ENCODE measurements at places on chromosomes 4 and X.

DNA sequence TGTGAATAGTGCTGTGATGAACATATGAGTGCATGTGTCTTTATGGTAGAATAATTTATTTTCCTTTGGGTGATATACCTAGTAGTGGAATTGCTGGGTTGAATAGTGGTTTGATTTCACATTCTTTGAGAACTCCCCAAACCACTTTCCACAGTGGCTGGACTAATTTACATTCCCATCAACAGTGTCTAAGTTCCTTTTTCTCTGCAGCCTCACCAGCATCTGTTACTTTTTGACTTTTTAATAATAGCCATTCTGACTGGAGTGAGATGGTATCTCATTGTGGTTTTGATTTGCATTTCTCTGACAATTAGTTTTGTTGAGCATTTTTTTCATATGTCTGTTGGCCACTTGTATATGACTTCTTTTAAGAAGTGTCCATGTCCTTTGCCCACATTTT is 29.1 kb downstream of the JADE3 start:
- DNase-seq = no peak

DNA sequence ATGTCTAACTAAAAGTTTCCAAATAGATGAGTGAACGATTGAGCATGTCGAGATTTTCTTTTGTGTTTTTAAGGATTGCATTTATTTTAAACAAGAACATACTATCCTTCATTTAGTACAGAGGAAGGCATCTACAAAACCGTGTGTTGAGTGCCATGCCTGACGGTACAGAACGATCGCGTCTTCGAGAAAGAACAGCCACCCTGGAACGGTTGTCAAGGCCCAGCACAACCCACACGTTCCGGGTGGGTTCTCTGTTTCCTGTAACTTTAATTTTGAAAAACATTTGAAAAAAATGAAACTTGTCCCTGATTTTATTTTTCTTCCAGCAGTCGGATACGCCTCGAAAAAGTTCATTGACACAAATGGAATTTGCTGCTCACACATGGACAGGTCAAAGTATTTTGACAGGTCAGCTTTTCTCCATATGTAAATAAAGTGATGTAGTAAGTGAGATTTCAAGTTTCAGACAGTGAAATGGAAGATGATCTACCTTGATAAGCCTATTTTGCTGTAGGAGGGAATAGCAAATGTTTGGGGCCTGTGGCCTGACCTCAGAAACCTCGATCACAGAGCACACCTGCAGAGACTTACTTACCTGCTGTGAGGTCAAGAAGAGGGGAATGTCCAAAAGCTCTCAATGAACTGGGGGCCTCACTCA is 24.4 kb upstream of the CYP4V2 start:
- no peak for DNase-seq

DNA sequence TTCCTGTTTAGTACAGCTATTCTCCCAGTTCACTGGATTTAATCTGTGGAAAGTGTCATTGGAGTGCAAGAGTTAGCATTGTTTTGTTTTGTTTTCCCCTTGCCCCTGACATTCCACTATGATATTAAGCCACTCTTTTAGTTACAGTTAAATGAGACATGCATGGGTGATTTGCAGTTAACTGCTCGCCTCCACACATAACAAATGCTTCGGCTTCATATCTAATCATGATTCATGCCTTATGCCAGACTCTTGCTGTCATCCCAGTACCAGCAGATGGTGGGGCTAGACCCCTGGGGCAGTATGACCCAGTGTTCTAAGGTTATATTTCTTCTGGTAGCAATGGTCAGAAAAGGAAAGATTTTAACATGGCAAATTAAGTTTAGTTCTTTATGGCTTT is 80.1 kb downstream of the RAP1GDS1 start:
- peak; percentile 71 for DNase-seq

DNA sequence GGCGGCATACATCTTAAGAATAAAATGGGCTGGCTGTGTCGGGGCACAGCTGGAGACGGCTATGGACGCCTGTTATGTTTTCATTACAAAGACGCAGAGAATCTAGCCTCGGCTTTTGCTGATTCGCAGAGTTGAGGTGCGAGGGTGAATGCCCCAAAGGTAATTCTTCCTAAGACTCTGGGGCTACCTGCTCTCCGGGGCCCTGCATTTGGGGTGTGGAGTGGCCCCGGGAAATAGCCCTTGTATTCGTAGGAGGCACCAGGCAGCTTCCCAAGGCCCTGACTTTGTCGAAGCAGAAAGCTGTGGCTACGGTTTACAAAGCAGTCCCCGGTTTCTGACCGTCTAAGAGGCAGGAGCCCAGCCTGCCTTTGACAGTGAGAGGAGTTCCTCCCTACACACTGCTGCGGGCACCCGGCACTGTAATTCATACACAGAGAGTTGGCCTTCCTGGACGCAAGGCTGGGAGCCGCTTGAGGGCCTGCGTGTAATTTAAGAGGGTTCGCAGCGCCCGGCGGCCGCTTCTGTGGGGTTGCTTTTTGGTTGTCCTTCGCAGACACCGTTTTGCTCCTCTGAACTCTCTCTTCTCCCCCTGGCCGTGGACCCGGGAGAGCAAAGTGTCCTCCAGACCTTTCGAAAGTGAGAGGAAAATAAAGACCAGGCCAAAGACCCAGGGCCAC is 1.9 kb downstream of the SHOX start:
- DNase-seq = no peak

DNA sequence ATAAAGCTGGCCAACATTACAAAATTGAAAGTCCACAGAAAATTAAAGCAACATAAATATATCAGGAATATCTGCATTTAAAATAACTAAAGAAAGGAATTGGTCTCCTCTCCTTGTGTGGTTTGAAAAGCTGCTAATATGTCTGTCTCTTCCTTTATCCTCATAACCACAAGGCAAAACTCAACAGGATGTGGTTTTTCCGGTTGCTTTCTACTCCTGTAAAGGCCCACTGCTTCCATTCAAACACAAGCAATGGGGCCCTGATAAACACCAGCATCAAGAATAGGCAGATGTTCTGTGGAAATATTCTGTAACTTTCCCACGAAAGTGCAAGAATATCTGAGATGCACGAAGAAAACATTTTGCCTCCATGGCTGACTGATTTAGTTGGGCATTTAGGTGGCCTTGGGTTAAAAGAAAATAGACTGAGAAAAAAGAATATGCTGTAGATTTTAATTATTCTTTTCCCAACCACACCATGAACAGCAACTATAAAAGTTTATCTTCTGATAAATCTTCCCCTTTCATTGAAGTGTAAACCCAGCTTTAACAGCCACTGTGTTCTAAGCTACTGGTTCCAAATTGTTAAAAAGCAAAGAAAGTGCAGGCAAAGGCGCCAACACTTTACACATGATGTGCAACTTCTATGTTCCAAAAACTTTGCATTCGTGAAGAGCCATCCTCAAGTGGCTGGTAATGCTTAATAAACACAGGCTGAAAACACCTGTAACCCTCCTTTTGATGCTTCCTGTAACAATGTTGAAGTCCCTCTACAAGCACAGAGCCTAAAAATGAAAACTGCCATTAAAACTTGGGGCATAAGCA is 50.5 kb upstream of the NDST3 start:
- no peak for DNase-seq

DNA sequence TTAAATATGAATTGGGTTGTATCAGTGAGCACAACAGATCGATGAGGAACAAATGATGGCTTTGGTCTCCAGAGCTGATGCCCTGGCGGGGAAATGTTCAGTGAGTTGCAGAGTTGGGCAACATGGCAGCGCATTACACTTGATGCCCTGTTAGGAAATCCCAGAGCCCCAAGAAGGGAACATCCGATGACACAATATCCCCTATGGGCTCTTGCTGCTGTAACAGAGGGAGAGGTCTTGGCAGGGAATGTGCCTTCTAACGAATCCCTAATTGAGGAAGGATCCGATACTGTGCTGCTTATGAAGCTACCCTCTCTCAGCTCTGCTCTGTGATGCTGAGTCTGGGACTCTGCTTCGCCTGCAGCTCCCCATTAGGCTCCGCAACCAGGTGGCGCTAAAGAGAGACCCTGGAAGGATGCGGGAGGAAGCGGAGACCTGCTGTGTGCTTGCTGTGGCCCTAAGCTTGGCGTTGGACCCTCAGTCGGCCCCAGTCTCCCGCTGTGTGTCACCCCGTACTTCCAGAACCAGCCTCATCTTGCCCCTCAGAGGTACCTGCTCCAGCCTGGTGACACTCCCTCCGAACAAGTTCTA is 38.9 kb downstream of the PDHA1 start:
- no peak for DNase-seq

- no peak for DNase-seq
Observed at GRCh38 chrX:139091066-139091465, 379.5 kb upstream of the FGF13 start.

DNA sequence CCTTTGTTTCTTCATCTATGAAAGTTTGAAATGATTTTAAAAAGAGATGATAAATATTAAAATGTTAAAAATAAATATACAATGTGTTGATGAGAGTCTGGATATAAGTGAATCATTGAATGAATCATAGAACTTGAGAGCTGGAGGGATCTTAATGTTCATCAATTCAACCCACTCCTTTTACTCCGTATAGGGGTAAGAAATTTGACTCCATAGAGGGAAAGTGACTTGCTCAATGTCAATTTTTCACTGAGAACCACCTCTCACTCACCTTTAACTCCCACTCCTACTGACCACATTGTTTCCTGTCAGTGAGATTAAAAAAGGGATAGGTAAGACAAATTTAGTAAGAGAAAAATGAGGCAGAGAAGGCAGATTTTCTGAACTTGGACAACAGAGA is 557.2 kb upstream of the GRIA3 start:
- no peak for DNase-seq

GRCh38 chr4:92477298-92477697 is 173.5 kb downstream of the GRID2 start:
- no peak for DNase-seq

- no peak for DNase-seq
Observed at GRCh38 chr4:26140150-26140898, 180.5 kb upstream of the RBPJ start.

- no peak for DNase-seq
Observed at GRCh38 chr4:82906469-82906868, 5.9 kb downstream of the THAP9 start.

GRCh38 chr4:4856071-4857000 is 3.1 kb upstream of the MSX1 start:
- DNase-seq = no peak

DNA sequence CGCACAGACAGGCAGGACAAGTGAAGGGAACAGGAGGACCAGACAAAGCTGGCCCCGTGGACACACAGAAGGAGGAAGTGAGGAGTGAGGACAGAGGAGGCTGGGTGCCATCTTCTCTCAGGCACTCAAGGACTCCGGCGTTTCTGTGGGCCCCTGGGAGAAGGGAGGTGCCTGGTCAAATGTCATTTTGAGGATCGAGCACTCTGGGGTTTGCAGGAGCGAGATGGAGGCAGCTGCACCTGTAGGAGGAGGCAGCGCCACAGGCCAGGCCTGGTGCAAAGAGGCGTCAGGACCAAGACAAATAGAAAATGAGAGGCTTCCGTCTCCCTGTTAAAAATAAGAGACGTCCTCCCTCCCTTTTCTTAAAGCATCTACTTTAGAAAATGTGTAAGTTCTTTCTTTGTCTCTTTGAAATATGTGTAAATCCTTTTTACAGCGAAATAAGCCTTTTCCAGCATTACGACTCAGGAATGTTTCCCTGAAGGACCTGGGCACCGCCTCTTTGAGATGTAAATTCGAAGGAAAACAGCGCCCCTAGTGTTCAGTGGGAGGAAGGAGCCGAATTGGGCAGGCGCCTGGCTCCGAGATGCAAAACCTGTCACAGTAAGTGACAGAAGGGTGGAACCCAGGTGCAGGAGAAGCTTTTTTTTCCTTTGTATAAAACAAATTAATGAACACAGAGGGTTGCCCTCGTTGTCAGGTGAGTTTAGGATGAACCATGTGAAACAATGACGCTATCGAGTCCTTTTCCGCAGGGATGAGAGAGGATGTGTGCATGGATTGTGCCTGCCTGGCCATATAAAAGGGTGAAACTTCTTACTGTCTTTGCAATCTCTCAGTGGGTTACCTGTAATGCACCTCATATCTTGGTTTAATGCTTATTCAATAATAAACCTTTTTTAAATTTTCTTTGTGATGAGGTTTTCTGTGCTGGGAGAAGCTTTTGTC is 1.4 kb upstream of the C4orf50 start:
- no peak for DNase-seq

DNA sequence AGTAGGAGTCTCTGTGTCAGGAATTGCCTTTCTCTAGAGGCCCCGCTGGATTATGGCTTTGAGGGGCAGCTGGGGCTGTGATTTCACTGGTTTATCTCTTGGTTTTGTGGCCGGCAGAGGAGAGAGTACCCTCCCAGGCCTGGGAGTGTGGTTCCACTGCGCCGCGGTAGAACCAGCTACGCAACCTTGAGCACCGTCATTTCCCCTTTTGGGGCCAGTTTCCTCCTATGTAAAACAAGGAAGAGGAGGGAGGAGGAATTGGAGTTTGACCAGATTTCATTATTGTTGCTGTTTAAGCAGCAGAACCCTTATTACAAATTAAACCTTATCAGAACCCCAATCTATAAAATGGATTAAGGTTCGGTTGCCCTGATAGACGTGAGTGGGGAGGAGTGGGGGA is 4.4 kb downstream of the SOX3 start:
- DNase-seq = no peak

- DNase-seq = no peak
Observed at GRCh38 chr4:161321706-161322105, 842.1 kb downstream of the FSTL5 start.

GRCh38 chrX:100924375-100924774 is 4.3 kb downstream of the XKRX start:
- DNase-seq = no peak

GRCh38 chrX:65035446-65035770 is 59.2 kb upstream of the ZC4H2 start:
- DNase-seq = no peak

DNA sequence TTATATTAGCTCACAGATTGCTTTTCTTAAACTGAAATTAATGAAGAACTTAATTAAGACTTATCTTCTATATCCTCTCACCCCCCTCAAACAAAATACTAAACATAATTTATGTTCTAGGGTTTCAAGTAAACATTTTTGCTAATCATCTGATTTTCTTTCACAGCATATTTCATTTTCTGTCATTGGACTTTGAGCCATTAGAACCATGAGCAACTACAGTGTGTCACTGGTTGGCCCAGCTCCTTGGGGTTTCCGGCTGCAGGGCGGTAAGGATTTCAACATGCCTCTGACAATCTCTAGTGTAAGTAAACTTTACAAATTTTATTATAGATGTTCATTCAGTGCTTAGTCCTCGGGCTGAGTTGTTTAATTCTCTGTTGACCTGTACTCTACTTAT is 3.3 kb downstream of the PDLIM5 start:
- no peak for DNase-seq

- no peak for DNase-seq
Observed at GRCh38 chr4:176156656-176157055, 38.7 kb downstream of the SPATA4 start.

GRCh38 chrX:121333942-121334341 is 286.5 kb downstream of the GLUD2 start:
- no peak for DNase-seq

DNA sequence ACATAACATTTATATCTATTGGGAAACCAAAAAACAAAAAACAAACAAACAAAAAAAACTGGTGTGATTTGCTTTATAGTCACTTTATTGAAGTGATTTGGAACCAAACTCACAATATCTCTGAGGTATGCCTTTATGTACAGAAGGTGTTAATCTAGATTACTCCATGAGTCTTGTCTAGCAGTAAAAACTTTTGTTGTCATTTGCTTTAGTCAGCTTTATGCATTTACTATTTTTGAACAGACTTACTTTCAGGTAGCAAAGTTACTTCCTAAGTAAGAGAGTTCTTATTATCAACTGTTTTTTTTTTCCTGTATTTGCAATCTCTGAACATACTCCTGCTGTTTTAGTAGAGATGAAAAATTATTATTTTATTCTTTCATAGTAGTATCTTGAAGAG is 39.5 kb downstream of the RAP1GDS1 start:
- DNase-seq = no peak

GRCh38 chrX:69546417-69546816 is 42.3 kb downstream of the NALF2 start:
- no peak for DNase-seq

All from NCI-H446 treated with DMSO at 0.1 percent for 48 hours (cell line).